ENCODE measurements at places on chromosomes 1 and 21.

DNA sequence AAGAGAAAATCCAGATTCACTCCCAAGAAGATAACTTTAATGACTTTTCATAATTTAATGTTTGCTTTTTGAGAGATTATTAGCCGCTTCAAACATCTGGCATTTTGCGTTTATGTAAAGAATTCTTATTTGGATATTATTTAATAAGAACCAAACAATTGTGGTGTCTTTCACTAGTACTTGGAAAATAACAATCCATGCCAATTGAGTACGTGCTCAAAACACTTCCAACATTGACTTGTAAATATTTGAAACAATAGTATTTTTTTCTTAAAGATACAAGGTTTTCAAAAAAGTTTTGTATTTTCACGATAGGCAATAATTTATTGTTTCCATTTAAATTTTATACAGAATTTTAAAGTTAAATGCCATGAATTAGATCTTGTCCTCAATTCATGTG lies 498.7 kb downstream of the AMY1C start:
- DNase-seq, result peak; percentile 8

- DNase-seq, result no peak
Measured at GRCh38 chr1:100627054-100627716, 89.2 kb downstream of the GPR88 start.

DNA sequence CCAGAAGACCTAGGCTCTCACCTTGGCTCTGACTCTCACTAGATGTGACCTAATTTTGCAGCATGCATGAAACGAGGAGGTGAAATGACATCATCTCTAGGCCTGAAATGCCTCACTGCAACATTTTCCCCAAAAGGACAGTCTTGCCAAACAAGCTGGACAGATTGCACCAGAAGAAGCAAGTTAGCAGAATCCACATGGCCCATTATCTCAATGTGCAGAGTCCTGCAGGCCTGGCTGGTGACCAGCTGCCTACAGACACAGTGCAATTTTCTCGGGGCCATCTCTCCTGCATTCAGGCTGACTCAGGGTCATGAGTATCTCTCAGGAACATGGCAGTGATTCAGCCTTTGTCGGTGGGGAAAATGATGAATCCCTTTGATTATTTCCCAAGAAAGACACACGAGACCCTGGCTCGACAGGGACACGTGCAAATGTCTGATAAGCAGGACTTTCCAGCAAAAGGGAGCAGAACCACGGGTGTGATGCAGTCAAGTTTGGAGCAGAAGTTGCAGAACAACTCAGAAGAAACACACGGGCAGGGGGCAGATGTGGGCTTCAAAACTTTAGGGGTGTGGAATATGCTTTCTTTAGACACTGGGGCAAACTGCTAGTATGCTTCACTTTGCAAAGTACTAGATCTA lies 38.7 kb downstream of the TRIM67 start:
- DNase-seq, result no peak

GRCh38 chr1:185956881-185957280 lies 222.7 kb downstream of the HMCN1 start:
- DNase-seq, result no peak

DNA sequence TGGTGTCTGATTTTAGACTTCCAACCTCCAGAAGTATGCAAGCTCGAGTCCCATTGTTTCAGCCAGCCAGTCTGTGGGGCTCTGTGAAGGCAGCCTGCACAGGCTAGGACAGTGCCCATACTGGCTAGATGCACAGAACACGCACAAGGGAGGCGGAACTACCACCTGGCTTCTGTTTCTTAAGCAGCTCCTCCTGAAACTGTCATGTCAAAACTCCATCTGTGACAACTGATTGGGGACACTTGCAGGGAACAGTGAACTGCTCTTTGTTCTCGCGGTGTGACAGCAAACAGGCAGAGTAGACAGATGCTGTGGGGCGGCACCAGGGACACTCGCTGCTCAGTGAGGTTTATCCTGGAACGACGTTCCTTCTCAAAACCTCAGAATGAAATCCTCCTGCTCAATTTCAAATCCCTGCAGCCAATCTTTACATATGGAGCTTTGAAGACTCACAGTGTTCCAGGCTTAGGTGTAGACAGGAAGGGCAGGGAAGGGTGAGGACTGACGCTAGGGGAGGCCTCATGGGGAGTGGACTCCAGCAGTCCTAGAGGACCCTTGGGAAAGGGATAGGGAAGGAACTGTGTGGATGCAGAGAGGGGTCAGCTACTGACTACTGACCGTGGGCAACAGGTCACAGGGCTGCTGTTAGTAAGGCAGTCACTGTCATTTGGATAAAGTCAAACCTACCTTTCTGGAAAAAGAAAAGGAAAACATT lies 73.8 kb downstream of the ERG start:
- no peak for DNase-seq

DNA sequence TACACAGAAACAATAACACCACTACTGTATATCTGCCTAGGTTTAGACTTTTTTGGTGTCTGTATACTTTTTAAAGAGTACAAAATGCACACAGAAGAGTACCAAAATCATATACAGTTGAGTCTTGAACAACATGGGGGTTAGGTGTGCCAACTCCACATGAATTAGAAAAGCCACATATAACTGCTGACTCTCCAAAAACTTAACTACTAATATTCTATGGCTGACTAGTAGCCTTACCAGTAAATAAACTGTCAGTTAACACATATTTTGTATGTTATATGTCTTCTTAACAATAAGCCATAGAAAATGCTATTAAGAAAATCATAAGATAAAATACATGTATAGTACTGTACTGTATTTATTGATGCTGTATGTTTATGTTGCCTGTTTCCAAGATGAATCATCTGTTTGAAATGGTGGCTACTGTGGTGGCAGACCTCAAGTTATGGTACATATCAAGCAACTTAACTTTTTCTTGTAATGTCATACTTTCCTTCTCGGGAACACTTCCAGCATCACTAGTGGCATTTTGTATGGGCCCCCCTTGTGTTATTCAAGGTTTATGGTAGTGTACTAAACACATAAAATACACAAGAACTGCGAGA lies 71.2 kb downstream of the LHX4 start:
- no peak for DNase-seq

DNA sequence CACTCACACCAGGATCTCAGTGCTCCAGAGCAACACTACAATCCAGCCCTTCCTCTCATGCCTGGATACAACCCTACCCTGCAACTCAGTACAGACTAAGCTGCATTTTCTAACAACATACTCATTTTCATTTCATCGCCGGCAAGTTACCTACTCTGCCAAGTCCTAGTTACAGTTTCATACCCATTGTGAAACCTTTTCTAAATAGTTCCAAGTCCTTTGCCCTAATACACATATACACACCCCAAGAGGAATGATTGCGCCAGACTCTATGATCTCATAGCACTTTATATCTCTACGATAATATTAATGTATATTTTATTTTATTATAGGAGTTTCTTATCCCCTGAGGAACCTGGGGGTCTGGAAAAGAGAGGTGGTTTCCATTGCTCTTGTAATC lies 122.4 kb downstream of the LMX1A start:
- no peak for DNase-seq

DNA sequence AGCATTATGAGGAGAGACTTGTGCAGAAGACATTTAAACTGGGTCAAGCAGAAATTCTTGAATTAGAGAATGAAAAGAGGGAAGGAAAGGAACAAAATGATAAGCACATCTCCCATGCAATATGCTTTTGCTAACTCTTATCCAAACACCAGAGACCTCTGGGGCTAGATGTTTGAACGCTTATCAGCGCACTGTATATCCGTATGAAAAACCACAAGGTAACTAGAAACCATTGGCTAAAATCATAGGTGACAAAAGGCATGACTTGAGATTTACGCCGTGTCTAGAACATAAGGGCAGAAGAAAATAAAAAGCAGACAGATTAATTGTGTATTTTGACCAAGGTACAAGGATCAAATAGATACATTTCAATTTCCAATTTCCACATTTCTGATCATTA lies 38.0 kb upstream of the TIAM1 start:
- DNase-seq, result no peak

DNA sequence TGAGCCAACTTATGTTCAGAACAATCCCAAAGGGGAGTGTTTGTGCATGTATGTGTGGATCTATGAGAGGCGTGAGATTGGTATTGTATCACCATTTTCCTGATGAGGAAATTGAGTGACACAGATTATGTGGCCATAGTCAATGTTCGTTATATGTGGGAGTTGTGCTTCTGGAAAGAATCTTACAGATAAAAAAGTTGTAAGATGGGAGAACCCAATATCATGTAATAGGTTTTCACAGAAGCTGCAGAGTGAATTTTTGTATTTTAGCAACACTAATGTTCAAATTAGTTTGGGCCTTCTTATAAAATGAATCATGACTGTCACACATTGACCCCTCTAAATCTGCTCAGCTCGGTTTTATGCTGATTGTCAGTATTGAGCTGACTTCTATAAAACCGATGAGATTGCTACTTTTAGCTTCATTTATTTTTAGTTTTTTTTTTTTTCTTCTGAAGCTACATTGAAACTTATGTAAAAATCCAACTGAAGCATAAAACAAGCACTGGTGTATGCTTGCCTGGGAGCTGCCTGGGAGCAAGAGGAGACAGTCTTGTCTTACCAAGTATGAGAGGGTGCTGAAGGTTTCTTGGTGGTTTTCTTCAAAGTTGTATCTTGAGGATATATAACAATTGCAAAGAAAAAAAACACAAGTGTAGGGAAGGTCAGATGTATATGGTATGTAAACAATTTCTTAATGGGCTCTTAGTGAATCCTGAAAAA lies 4.1 kb downstream of the RWDD3 start:
- no peak for DNase-seq

All from hindlimb muscle (tissue), 1 donor.